ENCODE measurements at places on chromosomes 5 and 9.
A peak's percentile ranks its signal among the peaks of the same experiment; 100 is the strongest.

DNA sequence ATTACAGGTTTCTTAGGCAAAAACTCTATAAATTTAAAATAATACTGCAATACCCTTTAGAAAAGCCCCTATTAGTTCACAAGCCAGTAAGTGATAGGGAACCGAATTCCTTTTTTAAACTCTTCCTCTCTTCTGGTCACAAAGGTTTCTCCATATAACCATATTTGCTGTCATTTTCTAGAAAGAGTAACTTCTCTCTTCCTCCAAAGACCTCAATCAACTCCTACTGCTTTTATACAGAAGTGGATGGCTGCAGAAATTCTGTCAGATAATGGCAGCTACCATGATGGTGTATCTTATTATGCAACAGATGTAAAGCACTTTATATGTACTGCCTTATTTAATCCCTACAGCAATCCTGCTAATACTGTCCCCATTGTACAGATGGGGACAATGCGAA, 6.2 kb downstream of the TUT7 start:
- DNase-seq = no peak

- DNase-seq = no peak
These were observed 1.3 kb downstream of the PLGRKT start for GRCh38 chr9:5436441-5436840.

DNA sequence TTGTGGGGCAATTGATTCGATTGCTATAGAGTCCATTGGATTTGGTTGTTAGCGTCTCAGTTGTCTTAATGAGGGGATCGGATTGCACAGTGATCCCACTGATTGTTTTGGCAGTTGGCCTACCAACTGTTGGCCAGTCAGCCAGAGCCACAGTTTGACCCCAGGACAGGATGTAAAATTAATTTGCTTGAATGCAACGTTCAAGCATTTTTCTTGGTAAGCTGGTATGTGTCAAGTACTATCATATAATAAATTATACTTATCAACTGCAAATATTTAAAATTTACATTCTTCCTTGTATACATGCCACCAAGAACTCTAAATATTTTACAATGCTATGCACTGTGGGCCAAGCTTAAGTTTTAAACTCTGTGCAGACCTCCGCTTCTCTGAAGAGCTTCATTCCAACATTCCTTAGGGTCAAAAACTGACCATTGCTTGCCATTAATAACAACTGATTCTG, 80.4 kb upstream of the OSMR start:
- DNase-seq = no peak

DNA sequence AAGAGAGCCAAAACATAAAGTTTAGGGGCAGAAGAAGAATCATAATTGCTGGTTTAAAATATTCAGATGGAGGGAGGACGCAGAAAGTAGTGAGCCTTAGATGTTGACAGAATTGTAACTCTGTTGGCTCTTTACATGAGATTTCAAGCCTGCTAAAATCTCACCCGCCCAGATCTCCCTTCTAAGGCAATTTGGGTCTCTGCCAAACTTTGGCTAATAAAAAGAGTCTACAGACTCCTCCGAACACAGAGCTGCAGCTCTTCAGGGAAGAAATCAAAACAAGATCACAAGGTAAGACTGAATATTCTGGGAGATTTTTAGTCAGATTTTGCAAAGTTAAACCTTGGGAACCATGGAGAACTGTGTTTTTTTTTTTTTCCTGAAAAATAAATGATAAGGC, at the start of gene IL33:
IL33 (plus strand) TSS at position 246 of the 400 bp plus-strand sequence. CDS start 25,888 bp downstream, outside the sequence.
- no peak for DNase-seq

- no peak for DNase-seq
These were observed 428.5 kb upstream of the ITGA1 start for GRCh38 chr5:52359261-52359660.

DNA sequence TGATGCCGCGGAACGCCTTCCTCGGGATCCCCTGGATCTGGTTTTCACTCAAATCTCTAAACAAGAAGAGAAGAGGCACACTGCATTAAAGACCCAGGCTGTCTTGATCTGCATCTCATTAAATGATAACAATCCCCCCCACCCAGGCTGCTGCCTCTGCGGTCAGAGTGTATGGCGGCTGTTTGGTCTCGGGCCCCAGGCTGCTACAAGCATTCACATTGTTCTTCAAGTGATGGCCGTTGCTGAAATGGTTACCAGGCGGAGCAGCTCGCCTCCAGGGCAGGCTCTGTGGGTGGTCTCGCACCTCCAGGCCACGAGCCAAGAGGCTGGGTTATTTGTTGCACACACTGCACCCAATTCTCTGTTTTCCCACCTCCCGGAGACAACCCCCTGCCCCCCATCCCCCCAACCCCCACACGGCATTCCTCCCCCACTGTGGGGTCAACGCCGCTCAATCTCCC, 304.1 kb upstream of the PANK3 start:
- no peak for DNase-seq

- no peak for DNase-seq
These were observed 764 bp upstream of the BNIP1 start for GRCh38 chr5:173143567-173143966.

GRCh38 chr5:73486119-73486899, 11.9 kb upstream of the BTF3 start:
- no peak for DNase-seq

DNA sequence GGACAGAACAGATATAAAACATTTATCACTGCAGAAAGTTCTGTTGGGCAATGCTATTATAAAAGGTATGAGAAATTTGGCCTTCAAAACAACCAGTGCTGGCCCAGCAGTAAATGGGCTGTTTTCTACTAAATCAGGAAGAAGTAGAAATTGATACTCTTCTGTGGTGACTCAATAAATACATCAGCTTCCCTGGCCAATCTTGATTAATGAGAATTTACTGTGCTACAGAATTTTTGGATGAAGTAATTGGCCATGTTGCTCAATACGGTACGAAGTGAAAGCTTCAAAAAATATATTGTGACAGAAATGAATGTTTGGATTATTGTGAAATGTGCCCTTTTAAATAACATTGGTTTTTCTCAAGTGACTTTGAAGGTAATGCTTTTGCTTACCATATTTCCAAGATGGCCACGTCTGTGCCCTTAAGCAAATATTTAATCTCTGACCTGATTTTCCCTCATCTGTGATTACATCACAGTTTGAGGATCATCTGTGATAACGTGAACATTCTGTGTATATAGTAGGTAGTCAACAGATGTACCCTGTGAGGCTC, 4.2 kb downstream of the DNAJA1 start:
- no peak for DNase-seq

DNA sequence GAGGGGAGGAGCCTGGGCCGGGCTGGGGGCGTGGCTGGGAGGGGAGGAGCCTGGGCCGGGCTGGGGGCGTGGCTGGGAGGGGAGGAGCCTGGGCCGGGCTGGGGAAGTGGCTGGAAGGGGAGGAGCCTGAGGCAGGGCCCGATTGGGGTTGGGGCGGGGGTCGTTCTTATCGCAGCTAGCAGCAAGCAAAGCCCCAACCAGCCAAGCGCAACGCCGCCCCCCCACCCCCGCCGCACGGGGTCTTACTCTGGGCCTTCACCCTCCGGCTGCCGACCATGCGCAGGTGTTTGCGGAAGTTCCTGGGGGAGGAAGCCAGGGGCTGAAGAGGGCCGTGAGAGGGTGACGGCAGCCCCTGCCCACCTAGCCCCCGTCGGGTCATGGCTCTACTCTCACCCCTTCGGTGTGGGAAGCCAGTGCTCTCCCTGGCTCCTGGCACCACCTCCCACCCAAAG, 5.0 kb downstream of the NSMF start:
- DNase-seq = peak; percentile 40

GRCh38 chr9:123391946-123392345, 35.9 kb downstream of the CRB2 start:
- DNase-seq = no peak

DNA sequence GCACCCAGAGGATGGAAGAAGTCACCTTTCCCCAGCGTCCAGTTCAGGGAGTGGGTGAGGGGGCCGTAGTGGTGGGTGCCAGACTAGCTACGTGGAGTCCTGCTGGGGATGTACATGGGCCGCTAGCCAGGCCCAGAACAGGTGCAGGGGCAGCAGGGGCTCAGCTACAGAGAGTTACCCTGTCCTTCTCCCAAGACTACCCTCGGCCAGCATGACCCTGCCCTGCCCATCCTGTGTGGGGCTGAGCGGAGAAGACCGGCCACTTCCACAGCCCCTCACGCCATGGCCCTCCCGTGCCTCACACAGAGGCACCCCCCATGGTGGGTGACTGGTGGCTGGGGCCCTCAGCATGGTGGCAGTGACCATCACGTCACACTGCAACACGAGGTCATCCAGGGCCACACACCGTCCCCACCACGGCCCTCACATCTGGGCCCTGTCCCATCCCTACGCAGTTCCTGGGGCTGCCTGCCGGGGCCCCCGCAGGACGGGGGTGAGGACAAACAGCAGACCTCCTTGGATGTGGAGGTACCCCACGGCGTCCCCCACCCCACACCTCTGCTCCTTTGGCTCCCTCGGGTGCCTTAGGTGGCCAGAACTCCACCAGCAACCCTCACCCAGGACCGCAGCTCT, 977 bp upstream of the DPP7 start:
- no peak for DNase-seq

GRCh38 chr9:20549053-20549452, 73.2 kb downstream of the MLLT3 start:
- DNase-seq = no peak

DNA sequence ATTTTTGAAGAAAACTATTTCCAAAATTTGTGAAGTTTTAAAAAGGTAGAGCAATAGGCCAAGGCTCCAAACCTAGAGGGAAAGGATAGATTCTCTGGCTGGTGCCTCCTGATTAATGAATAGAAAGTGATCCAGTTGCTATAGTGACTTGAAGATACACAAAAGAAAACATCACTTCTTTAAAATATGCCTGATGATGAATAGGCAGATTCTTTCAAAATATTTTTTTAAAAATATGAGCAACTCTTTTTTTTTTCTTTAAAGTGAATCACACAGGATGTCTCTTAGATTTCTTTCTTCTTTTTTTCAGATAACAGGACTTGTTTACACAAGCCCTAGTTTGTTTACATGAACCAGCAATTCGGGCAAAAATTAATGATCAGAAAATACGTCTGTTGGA, 124.4 kb downstream of the RFK start:
- no peak for DNase-seq

DNA sequence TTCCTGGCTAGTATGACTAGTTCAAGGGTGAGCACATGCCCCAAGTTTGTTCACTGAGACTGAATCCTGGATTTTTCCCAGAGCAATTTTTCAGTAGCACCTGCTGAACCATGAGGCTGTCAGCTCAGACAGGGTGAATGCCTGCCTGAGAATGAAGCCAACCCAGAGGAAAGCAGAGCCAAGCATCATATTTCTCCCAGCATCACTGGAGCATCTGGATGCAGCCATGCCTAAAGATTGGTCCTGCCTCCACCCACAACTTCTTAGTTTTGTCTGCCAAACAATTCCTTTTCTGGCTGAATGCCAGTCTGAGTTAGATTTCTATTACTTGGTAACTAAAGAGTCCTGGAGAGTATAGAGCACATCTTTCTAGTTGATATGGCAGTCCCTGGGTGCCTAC, 343.6 kb downstream of the CSNK1G3 start:
- no peak for DNase-seq

DNA sequence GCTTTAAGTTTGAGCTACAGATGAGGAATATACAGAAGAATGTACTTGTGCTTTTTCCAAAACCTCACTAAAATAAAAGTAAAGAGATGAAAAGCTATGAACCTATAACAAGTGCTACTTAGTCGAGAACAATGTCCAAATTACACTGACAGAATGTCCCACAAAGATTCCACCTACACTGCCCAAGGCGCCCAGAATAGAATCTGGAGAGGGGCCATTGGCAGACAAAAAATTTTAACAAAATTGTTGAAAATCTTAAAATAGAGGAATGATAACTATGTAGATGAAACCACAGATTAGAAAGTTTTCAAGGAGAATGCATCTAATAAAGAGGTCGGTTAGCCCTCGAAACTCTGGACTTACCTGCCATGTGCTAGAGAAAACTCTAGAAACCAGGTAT, 235.3 kb downstream of the CETN3 start:
- no peak for DNase-seq

GRCh38 chr5:29697785-29698414, 1495.6 kb upstream of the CDH6 start:
- no peak for DNase-seq

GRCh38 chr9:22136461-22137096, 127.5 kb upstream of the CDKN2B start:
- DNase-seq = no peak

- DNase-seq = no peak
These were observed 84.3 kb downstream of the MRPS27 start for GRCh38 chr5:72235725-72236124.

DNA sequence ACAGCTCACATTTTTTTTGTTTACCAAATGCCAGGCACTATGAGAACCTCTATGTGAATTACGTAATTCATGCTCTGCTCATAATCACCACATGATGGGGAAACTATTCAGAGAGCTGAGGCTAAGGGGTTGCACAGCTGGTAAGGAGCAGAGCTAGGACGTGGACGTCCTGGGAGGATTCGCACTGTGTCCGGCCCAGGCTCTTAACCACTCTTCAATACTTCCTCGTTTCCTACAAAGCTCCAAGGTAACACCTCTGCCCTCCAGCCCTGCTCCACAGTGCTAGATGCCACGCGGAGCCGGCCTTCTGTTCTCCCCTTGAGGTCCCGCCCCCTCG, 8.7 kb downstream of the PHF19 start:
- no peak for DNase-seq

DNA sequence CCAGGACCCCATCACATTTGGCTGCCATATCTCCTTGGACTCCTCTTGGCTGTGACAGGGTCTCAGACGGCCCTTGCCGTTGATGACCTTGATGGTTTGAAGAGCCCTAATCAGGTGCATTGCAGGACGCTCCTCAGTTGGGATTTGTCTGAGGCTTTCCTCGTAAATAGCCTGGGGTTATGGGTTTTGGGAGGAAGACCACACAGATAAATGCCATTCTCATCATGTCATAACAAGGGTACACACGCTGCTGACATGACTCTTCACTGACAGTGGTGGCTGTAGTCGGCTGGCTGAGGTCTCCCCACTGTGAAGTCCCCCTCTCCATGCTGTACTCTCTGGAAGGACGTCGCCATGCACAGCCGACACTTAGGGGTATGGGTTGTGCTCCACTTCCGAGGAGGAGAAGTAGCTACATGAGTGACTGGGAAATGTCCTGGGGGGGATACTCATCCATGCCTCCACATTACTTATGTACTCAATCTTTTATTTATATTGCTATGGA, 42.9 kb upstream of the SPTLC1 start:
- DNase-seq = no peak

DNA sequence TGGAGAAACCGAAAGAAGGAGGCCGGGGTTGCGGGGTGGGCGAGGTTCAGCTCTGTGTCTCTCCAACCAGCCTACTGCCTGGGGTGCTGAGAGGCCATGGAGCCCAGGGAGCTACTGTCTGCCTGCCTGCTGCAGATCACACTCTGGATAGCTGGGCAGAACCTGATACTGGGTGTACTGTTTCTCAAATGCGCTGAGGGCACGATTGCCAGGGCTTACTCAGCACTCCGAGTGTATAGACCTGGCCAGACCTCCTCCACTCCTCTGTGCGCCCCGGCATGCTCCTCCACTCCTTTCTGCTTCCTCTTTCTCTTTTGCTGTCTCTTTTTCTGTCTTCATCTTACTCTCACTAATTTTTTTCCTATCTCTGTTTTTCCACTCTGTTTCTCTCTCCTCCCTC, 215.1 kb downstream of the PAPPA start:
- no peak for DNase-seq

GRCh38 chr9:88174324-88174723, 36.0 kb upstream of the SPATA31C2 start:
- DNase-seq = no peak

Measured in T-helper 1 cell (primary cell).